ENCODE measurements at places on chromosomes 5 and 9.

DNA sequence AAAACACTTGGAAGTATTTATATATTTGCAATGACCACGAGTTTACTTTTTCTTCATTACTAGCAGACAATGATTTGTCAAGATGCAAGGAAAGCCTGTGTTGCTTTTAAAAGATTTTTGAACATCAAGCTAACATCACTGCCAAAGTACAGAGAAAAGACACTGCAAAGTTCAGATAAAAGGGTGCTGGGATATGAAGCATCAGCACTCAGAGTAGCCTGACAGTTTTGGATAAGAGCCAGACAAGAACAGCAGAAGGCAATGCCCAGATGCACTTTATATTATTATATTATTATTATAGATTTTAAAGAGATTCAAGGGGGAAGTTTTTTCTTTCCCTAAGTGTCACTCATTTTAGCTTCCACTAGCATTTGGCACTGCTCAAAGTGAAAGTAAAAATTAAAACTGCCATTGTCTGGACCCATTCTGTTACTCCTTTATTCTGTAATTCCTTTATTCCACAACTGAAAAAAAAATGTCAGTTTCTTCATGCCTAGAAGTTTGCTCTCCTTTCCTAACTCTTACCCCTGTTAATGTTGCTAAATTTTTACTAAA, 240.6 kb downstream of the EFNA5 start:
- no peak for DNase-seq

- no peak for DNase-seq
Measured at GRCh38 chr9:106885451-106885850, 22.5 kb downstream of the ZNF462 start.

DNA sequence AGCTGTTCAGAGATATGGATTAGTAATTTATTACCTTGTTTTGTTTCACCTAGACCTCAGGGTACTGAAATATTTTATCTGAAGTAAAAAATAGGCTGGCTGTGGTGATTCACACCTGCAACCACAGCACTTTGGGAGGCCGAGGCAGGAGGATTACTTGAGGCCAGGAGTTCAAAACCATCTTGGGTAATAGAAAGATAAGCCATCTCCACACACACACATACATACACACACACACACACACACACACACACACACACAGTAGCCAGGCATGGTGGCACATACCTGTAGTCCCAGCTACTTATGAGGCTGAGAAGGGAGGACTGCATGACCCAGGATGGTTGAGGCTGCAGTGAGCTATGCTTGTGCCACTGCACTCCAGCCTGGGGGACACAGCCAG, 3.7 kb downstream of the ANXA2R start:
- no peak for DNase-seq

DNA sequence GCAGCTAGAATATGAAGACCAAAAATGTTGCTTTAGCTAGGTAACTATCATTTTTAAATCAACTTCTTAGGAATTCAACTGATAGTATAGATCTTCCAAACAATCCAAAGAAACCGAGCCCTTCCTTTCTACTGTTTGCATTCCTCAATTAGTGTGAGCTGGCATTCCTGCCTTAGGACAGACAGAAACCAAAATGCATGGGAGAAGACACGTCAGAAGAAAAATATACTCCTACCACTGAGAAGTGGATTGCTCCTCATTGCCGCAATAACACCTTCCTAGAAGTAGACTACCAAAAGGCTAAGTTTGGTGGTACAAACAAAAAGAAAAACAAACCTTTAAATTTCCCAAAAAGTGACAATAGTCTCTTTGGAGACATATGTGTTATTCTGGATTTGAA, 440.0 kb downstream of the SEMA5A start:
- DNase-seq = no peak

DNA sequence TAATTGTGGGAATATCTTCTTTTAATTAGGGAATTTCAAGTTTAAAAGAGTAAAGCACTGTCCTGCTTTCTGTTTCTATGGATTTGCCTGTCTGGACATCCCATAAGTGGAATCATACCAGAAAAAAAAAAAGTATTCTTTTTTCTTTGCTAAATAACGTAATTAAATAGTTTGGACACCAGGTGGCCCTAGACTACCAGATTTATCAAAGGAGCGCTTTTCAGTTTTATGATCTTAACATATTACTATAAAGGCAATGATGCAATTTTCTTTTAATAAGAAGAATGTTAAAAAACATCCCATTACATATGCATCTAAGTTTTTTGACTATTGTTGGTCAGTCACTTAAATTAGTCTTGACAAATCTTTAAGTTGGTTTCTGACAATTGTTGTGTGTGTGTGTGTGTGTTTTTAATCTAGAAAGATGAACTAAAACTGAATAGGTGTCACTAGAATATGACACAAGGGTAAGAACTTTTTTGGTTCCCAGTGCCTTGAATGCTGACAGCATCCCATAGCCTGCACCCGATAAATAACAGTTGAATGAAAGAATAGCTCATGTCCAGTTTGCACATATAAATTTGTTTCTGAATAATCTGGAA, 49.5 kb downstream of the C5orf22 start:
- DNase-seq = peak; percentile 22

DNA sequence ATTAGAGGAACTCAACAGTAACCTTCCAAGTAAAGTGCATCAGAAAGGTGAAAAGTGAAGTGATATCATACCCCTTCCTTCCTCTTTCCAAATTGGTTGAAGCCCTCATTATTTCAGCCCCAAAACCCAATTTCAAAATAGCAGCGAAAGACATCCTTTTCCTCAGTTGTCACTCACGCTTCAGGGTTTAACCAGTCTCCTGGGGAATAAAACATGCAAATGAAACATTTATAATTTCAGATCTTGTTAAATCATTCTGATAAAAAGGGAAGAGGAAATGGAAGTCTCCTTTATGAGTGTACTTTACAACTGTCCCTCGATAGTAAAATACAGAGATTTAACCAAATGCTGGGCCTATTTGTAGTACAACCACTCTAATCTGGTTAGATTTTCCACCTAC, 22.5 kb downstream of the TRPM6 start:
- no peak for DNase-seq

DNA sequence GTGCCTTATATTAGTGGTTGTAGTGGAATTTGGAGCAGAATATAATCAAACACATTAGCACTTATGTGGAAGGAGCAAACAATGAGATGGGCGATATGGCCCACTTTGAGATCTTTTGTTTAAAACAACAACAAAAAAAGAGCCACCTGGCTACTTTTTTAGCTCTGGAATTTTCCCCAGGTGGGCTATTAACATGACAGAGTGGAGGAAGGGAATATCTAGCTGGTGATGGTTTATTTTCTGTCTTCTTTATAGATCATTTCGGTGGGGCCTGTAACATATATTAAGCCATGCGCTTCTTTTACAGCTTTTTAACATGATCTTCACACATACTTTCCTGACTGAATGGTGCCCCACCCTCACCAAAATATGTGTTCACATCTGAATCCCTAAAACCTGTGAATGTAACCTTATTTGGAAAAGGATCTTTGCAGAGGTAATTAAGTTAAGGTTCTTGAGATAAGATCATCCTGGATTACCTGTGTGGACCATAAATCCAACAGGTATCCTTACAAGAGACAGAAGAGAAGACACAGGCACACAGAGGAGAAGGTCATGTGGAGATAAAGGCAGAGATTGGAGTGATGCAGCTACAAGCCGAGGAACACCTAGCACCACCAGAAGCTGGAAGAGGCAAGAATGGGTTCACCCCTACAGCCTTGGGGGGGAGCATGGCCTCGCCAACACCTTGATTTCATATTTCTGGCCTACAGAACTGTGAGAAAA, 16.6 kb upstream of the ENTREP1 start:
- DNase-seq = no peak

GRCh38 chr5:139748505-139748826, 47.1 kb upstream of the PSD2 start:
- no peak for DNase-seq

- DNase-seq = peak; percentile 23
Measured at GRCh38 chr5:71586052-71586940, 844 bp upstream of the MCCC2 start.

DNA sequence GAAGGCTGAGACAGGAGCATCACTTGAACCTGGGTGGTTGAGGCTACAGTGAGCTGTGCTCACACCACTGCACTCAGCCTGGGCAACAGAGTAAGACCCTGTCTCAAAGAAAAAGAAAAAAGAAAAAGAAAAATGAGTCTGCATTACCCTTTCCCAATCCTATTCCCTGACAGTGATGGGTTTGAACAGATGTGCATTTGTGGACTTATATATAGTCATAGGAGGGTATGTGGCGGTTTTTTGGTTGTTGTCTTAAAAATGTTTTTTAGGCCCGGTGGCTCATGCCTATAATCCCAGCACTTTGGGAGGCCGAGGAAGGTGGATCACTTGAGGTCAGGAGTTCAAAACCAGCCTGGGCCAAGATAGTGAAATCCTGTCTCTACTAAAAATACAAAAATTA, 13.4 kb downstream of the HDHD3 start:
- DNase-seq = no peak

GRCh38 chr9:37209431-37210386, 89.3 kb downstream of the ZCCHC7 start:
- no peak for DNase-seq

DNA sequence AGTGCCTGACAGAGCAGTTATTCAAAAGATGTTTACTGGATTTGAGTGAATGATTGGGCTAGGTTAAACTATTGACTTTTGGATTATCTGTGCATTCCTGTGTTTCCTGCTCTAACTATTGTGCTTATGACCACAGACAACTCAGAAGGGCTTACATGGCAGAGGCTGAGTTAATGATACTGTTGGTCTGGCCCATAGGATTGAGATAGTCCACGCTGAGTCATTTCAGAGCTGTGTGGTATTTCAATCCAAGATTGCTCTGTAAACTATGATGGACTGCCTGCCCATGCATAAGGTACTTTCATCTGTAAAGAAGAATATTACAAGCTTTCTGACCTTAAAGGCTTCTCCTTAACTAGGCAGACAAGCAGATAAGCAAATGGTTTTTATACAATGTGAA, 49.1 kb upstream of the SLIT3 start:
- DNase-seq = no peak

DNA sequence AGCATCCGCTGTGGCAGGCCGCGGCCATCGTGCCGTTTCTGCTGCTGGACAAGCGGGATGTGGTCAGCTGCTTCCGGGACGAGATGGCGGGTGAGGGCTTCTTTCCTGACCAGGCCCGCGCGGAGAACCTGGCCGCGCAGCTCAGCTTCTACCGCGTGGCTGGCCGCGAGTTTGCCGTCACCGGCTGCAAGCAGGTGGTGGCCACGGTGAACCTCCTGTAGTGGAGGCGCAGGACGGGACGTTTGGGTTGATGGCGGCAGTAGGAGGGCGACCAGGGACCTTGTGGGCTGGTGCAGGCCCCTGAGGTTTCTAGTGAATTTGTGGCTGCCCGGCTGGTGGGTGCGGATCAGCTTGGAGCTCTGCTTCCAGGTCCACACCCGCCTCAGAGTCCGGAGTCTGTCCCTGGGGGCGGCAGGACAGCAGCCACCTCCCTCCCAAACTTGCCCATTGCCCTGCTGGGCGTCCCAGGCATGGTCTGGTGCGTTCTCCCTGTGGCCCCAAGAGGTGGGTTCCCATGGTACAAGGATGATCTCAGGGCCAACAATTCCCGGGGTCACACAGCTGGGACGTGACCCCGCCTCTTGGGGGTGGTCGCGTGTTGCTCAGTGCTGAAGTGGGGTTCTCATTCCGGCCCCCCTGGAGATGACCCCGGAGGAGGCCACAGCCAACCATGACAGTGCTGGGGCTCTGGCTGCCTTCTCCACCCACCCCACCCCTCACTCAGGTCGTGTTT, 2.4 kb downstream of the TOR4A start:
- no peak for DNase-seq

GRCh38 chr5:97229196-97229595, 46.1 kb upstream of the RIOK2 start:
- no peak for DNase-seq

DNA sequence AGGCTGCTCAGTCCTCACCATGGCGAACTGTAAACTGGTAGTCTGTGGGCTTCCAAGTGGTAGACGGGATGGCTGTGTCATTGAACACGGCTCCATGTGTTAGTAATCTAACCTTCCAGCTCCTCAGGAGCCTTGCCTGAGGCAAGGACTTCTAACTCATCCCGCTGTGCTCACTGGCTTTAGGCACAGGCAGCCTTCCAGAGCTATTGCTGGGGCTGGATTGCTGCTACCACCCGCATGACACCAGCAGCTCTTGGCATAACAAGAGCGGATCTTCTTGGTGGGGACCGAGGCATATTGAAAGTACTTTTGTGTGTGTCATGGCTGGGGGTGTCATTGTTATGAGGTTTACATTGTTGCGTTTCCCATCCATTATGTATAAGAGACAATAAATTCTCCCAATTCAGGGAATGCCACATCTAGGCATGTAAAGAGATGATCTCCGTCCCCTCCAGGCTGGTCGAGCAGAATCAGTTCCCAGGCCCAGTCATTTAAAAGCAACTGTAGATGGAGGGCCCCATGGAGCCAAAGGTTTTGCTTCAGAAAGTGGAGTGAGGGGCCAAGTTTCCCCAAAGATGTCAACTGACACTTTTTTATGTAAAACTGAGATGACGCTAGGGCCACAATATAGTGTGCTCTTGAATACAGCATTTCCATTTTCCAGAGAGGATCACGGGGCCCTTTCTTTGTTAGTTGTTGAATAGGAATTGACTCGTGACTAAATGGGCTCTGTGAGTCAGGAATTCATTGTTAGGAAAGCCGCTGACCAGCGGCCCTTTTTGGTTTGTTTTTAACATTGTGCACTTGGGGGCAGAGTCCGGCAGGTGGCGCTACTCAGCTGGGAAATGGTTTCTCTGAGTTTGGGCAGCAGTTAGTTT, 759.5 kb downstream of the TAF11L14 start:
- peak; percentile 64 for DNase-seq

DNA sequence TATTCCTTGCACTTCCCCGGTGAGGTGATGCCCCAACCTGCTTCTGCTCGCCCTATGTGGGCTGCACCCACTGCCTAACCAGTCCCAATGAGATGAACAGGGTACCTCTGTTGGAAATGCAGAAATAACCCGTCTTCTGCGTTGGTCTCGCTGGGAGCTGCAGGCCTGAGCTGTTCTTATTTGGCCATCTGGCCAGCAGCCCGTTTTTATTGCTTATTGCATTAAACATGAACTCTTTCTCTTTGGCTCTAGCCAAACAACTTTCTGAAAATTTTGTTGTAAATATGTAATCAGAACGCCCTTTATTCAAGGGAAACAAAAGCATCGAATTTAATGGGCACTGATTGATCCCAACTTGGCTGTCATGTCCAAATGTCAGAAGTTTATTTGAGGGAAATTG, 124.7 kb upstream of the FTMT start:
- no peak for DNase-seq

GRCh38 chr5:69167493-69167855, 524 bp downstream of the CCNB1 start:
- DNase-seq = peak; percentile 20

Measured in GM20000 (cell line).